Epithelial cell of alveolus of lung (primary cell): ENCODE measurements at places on chromosomes 5 and 9. TPM values are rescaled to one million over a fixed set of nuclear protein-coding genes. Genes with fewer than 3 reads are reported as not detected.

PTPN3 gene
- total RNA-seq, result 1.2 and 3.0 TPM in 2 replicates

TEK gene
- 3.0 and 3.7 TPM in 2 replicates for total RNA-seq

IL31RA gene
- 0.72 and 6.1 TPM in 2 replicates for total RNA-seq

ALDH1B1 gene
- 16.8 and 38.7 TPM in 2 replicates for total RNA-seq
